Fibroblast of skin of right quadriceps (primary cell): ENCODE measurements at places on chromosomes 1 and 21.

DNA sequence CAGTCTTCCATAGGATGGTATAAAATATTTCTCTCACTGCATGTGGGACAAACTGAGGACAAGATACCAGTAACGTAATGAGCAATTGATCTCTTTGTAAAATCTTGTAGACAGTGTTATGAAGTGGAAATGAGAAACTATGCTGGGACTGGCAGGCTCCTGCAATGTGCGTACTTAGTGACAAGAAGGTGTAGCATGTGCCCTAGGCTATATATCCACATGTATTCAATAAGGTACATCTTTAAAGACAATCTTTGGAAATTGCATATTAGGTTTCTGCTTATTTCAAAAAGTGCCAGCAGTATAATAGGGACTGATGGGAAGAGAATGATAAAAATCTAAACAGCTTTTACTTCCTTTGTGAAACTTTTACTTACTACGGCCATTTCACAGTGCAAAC lies 81.9 kb upstream of the GREM2 start:
- no peak for DNase-seq

- no peak for DNase-seq
Measured at GRCh38 chr1:46645815-46646214, 22.3 kb downstream of the ATPAF1 start.

DNA sequence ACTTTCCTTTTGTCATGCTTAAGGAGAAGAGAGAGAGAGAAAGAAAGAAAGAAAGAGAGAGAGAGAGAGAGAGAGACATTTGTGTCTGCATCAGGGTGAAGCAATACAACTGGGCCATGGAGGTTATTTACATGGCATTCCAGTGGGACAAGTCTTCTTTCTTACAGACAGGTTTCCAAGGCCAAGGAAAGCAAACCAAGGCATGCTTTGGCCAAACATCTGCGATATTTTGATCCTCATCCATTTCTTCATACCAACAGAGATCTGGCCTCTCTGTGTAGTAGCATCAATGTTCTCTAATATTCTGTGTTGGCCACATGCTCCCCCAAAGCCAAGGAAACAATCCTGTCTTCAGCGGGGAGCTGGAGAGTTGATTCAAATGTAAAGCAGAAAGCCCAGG lies 292.1 kb downstream of the SETD4 start:
- no peak for DNase-seq

GRCh38 chr21:18521204-18521603 lies 117.6 kb upstream of the TMPRSS15 start:
- no peak for DNase-seq

DNA sequence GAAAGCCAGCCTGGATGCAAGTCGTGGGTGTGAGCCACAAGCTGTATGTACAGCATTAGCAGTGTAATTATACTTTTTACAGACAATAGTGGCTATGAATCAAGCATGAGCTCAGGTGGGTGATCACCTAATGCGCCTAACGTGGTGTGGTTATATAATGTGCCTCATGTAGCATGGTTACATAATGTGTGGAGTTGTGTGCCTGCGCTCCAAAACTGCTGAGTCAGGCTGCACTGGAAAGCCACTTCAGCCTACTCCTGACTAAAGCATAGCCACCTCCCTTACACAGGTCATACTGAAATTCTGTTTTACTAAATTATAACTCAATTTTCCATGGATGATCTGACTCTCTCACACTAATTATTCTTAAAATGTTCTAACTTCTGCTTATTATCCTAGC lies 69.8 kb downstream of the KCNT2 start:
- no peak for DNase-seq

DNA sequence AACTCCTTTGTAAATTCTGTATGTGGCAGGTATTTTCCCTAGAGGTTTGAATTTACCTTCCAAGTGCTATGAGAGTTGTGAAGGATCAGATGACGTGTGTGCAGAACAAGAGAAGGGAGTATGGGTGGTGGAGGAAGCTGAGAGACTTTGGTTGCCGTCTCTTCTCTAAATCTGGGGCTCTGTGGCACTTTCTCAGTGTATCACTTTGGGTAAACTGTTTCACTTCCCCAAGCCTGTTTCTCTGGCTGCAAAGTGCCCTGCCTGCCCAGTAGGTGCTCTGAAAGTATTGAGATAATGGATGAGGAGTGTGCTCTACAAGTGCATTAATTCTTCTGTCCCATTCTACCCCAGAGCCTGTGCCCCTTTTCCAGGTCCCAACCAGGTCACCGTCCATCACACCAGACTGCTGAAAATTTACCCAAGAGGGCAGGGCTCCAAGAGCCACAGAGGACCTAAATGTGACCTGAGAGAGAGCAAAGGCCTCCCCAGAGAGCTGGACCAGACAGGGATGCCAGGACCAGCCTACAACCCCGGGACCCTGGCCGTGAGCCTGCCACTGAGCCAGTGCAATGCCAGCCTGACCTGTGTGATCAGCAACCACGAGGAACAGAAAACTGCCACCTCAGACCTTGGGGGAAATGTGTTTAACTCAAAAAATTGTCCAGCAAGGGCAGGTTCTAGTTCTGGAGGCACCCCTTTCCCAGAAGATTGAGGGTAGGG lies 131.6 kb upstream of the ETV3 start:
- no peak for DNase-seq

DNA sequence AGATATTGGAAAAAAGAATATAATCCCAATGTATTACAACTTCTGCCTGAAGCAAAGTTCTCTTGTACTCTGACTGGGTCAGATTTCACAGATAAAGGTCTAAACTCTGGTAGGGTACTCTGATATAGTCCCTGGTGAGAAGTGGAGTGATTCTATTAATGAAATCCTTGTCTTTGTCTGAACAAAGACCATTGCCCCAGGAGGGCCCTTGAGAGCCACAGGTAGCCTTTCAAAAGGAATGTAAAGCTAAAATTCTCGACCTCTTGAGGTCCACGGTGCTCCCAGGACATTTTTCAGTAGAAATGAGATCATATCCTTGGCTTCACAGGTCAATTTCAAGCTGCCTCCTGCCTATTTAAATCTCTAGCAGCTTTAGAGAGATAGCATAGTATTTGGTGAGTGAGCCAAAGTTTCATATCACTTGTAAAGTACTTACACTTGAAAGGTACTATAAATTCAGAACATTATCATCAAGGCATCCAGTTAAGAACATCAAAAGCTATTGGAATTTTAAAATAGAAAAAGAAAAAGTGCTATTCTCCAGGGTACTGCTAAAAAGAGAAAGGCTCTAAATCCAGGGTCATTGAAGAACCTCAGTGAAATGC lies 10.1 kb downstream of the TNNI3K start:
- DNase-seq, result no peak

GRCh38 chr1:27117733-27118439 lies 37.0 kb downstream of the SLC9A1 start:
- DNase-seq, result peak; percentile 32
